Right lung (tissue), 10 donors: ENCODE measurements at places on chromosomes 2 and 18. TPM values are rescaled to one million over a fixed set of nuclear protein-coding genes. Genes with fewer than 3 reads are reported as not detected.

GRCh38 chr18:11664286-11664685 is 24.8 kb upstream of the GNAL start:
- DNase-seq = no peak

Gene NETO1
- polyA plus RNA-seq = 0.39 TPM

- peak; percentile 85 for DNase-seq
These were observed 84.7 kb downstream of the GLI2 start for GRCh38 chr2:120820263-120820952.

- no peak for DNase-seq
These were observed 205.9 kb upstream of the SLC39A10 start for GRCh38 chr2:195451160-195451559.

GRCh38 chr2:121172456-121172855 is 112.5 kb downstream of the TFCP2L1 start:
- DNase-seq = no peak

GRCh38 chr18:76350134-76351025 is 144.7 kb downstream of the ZNF516 start:
- DNase-seq = no peak

DNA sequence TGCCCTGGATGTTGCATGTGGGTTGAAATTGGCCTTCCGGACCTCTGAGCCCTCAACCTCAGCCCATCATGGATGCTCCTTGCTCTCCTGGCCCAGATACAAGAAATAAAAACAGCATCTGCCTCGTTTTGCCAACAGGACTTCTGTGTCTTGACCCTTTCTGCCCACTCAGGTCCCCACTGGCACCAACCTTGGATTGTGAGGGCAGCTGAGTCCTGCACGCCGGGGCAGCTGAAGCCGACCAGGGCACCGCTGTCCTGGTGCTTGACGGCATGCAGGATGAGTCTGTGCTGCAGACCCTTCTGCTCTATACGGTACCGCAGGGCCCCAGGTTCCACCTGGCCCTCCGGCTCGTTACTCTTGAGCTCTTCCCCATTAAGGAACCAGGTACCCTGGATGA is 4.7 kb downstream of the OBSL1 start:
- DNase-seq = no peak

GRCh38 chr18:59874166-59874565 is 25.6 kb upstream of the PMAIP1 start:
- DNase-seq = no peak

DNA sequence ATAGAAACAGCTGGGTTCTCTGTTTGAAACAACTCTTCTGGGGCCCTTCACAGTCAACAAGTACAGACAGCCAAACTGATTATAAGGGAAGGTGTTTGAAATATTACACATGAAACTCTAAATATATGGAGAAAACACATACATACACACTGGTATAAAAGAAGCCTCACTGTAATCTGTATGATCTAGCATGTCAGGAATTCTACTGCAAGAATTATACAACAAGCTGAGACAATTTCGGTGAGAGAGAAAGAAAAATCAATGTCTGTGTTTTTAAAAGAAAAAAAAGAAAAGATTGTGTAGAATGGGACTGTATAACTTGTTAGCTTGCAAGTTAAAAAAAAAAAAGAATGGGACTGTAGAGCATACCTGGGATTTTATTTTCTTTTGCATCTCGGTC is 26.3 kb downstream of the IRS1 start:
- no peak for DNase-seq

GRCh38 chr18:5253910-5254309 is 41.6 kb downstream of the ZBTB14 start:
- DNase-seq = no peak

DNA sequence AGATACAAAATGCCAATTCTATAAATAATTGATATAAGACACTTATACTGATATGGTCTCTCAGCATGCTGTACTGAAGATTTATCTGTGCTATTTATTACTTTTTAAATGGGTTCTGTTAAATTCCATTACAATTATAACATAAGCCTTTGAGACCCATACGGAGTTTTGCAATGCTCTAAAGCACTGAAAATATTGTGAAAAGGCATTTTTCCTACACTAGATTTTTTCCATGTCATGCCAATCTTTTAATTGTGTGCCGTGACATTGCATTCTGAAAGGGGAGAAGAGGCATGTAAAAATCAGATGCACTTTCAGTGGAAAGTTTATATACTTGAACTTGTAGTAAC is 46.5 kb downstream of the EFEMP1 start:
- no peak for DNase-seq

Gene TMEM247
- polyA plus RNA-seq = not detected

DNA sequence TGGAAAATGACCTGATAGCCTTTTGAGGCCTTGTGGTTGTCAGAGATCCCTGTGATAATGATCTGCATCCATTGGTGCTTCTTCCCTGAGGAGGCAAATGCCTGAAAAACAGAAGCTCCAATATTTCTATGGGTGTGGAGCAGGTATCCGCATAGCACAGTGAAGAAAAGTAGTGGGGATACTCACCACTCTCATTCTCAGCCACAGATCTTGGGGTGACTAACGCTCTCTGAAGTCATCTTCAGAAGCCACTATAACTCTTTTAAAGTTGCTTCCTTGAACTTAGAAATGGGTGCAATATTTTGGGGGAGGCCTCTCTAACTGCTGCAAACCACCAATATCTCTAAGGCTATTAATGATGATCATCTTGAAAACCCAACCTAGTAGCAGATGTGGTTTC is 46.2 kb downstream of the ARHGAP15 start:
- no peak for DNase-seq

- no peak for DNase-seq
These were observed 84.6 kb downstream of the RAB31 start for GRCh38 chr18:9792565-9793245.

DNA sequence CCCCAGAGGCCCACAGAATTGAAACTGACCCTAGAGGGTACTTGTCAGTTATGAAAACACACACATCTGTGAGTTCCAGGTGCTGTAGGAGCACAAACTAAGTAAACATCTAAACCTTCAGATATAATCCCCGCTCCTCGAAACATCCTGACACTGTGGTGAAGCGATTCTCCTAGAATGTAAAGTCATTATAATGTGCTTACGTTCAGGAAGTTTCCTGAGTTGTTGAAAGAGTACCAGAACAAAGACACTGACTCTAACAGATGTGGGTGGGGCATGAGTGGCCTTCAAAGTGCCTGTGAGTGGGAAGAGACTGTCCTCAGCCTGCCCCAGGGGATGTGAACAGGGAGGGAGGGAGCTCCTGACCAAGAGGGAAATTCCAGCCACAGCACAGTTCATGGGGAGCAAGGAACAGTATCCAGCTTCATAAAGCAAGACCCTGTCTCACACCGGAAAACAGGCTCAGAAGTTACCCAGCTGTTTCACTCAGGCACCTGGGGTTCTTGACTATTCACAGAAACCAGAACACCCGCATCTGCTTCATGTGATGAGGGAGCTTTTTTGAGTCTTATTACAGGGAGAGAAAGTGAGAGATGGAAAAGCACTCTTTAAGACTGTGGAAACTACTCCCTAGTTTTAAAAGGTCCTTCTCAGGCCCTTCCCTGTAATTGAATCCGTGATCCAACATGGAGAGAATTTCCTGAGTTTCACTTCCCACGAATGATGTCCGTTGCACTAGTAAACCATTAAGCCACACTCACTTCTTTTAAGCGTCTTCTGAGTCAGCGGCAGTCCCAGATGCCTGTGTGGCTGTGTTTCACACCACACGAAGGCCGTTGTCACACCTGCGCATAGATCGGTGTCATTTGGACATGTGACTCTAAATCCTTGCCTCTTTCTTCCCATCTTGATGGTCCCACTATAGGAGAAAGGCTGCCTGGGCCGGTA is 88.6 kb upstream of the EML6 start:
- peak; percentile 32 for DNase-seq

GRCh38 chr2:8927510-8928455 is 75.7 kb downstream of the MBOAT2 start:
- DNase-seq = no peak

DNA sequence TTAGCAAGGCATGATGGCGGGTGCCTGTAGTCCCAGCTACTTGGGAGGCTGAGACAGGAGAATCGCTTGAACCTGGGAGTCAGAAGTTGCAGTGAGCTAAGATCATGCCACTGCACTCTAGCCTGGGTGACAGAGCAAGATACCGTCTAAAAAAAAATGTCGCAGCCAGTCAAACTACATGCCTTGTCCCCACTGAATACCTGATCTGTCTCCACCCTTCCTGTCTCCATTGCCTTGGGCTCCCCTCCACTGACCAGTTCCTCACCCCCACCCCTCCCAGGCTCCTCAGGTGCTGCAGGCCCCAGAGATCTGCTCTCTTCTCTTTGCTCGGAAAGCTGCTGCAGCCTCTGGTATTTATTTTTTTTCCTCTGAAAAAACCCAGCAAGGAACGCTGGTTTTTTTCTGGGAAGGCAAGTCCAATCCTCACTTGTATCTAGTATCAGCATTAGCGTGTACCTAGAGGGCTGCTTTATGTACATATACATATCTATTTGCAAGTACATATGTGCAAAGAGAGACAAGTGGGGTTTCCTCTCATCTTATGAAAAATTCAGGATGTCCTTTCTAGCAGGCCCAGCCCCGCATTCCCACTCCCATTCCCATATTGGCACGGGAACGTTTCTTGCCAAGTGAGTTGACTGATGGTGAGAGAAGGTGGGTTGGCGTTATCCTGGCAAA is 4.4 kb downstream of the PSD4 start:
- DNase-seq = no peak

GRCh38 chr2:37742286-37742685 is 70.8 kb upstream of the CDC42EP3 start:
- no peak for DNase-seq

Gene THSD7B
- polyA plus RNA-seq = 4.8 TPM

Gene GFPT1
- polyA plus RNA-seq = 28.1 TPM

DNA sequence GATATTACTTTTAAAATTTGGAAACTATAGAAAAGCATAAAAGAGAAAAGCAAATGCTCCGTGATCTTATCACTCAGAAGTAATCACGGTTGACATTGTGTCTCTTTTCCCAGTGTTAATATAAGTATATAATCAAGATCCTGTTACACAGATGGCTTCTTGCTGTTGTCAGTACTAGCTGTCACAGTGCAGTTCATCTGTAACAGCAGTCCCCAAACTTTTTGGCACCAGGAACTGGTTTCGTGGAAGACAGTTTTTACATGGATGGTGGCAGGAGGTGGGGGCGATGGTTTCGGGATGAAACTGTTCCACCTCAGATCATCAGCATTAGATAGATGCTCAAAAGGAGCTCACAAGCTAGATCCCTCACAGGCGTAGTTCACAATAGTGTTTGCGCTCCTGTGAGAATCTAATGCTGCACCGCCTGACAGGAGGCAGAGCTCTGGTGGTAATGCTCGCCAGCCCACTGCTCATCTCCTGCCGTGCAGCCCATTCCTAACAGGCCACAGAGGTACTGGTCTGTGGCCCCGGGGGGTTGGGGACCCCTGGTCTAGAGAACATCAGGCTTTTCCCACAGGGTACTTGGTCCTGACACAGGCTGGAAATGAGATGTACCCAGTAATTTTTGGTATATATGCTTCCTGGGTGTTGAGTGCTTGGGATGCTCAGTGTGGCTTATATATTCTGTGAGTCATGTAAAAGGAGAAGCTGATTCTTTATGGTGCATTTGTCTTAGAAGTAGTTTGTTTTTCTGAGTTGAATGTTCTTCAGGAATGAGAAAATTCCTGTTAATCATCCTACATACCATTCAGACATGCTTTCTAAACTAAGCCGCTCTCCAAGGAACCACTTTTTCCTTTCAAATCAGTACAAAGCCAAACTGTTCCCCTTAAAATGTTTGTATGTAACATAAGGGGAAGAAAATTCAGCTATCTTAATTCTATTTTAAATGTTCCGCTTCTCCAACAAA is 121.8 kb downstream of the NCK2 start:
- no peak for DNase-seq
